ENCODE measurements at places on chromosomes 4 and X.

- H3K4me1 ChIP-seq: peaks cover 2% of the 10 kb centered on the region
- no peaks in the 10 kb centered on the region for H3K36me3 ChIP-seq
- H3K4me3 ChIP-seq: no peak overlapping the region
- H3K27ac ChIP-seq: no peak overlapping the region
Measured at GRCh38 chr4:147610686-147611085, 6.5 kb upstream of the TMEM184C start.

- H3K4me1 ChIP-seq: no peaks in the 10 kb centered on the region
- no peak overlapping the region for H3K27ac ChIP-seq
- H3K36me3 ChIP-seq: no peaks in the 10 kb centered on the region
- DNase-seq: no peak
- H3K27me3 ChIP-seq: no peaks in the 10 kb centered on the region
Measured at GRCh38 chr4:155530857-155531256, 135.8 kb upstream of the GUCY1A1 start.

- H3K27me3 ChIP-seq: peaks cover 9% of the 10 kb centered on the region
- no peak overlapping the region for H3K27ac ChIP-seq
- peaks cover 7% of the 10 kb centered on the region for H3K4me1 ChIP-seq
- no peaks in the 10 kb centered on the region for H3K36me3 ChIP-seq
- no peak overlapping the region for H3K4me3 ChIP-seq
Measured at GRCh38 chr4:8260656-8261111, 8.9 kb upstream of the HTRA3 start.

DNA sequence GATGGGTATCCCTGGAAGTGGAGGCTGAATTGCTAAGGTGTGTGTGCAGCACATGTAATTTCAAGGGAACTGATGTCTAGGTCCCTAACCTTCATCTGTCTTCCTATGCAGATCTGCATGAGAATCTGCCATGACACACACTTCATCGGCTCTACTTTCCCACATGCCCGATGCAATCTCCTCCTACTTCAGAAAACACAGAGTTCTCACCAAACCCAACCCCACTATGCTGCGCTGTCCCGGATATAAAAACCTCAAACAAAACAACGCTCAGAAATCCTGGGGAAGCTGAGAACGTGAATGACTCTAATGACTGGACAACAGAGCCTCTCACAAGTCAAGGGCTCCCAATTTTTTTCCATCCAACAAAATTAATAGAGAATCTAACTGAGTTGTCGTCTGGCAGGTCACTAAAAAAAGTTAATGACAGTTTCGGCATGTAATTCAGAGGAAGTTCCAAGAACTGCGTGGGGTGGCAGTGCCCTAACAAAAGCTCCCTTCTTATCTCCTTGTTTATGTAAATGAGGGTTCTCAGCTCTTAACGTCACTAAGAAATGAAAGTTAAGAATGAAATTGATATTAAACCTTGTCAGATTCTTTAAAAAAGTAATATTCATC is 39.0 kb downstream of the STX18 start:
- H3K36me3 ChIP-seq: no peaks in the 10 kb centered on the region
- no peak for DNase-seq
- no peaks in the 10 kb centered on the region for H3K4me1 ChIP-seq
- no peak overlapping the region for H3K27ac ChIP-seq

DNA sequence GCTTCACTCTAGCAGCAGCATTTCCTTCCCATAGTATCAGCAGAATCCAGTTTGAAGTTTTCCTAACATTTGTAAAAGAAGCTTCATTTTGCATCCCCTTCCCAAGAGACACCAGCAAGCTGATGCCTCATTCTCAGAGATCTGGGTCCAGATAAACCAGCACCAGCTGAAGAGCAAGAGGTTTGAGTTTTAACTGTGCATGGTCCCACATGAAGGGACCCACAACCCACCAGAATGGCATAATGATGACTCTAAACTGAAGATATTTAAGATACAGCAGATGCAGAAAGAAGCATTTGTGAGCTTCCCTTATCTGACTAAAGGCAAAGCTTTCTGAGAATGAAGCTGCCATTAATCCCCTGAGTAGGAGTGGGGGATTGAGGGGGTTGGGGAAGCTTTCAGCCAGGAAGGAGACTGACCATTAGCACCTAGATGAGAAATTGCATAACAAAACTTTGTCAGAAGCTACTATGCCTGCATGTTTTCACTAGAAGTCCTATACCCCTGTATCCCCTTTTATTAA is 18.6 kb downstream of the NUDT6 start:
- no peaks in the 10 kb centered on the region for H3K36me3 ChIP-seq
- no peak for DNase-seq
- H3K27me3 ChIP-seq: no peaks in the 10 kb centered on the region
- peaks cover 2% of the 10 kb centered on the region for H3K4me1 ChIP-seq
- no peak overlapping the region for H3K4me3 ChIP-seq

GRCh38 chr4:100651499-100652175 is 133.8 kb upstream of the EMCN start:
- no peak overlapping the region for H3K27ac ChIP-seq
- no peaks in the 10 kb centered on the region for H3K27me3 ChIP-seq
- no peak overlapping the region for H3K4me3 ChIP-seq
- DNase-seq: no peak
- H3K36me3 ChIP-seq: no peaks in the 10 kb centered on the region
- H3K4me1 ChIP-seq: no peaks in the 10 kb centered on the region

GRCh38 chrX:30627818-30628652 is 25.2 kb upstream of the GK start:
- H3K27me3 ChIP-seq: no peaks in the 10 kb centered on the region
- no peaks in the 10 kb centered on the region for H3K4me1 ChIP-seq
- H3K27ac ChIP-seq: no peak overlapping the region
- no peak for DNase-seq

GRCh38 chr4:181982437-181982836 is 260.8 kb upstream of the TENM3 start:
- peaks cover 17% of the 10 kb centered on the region for H3K4me1 ChIP-seq
- peaks cover 2% of the 10 kb centered on the region for H3K27me3 ChIP-seq
- H3K4me3 ChIP-seq: no peak overlapping the region
- no peak overlapping the region for H3K27ac ChIP-seq

GRCh38 chr4:67593741-67594175 is 35.2 kb downstream of the STAP1 start:
- no peak for DNase-seq
- no peak overlapping the region for H3K27ac ChIP-seq
- H3K4me3 ChIP-seq: no peak overlapping the region
- no peaks in the 10 kb centered on the region for H3K4me1 ChIP-seq
- H3K36me3 ChIP-seq: no peaks in the 10 kb centered on the region
- H3K27me3 ChIP-seq: peaks cover 1% of the 10 kb centered on the region

DNA sequence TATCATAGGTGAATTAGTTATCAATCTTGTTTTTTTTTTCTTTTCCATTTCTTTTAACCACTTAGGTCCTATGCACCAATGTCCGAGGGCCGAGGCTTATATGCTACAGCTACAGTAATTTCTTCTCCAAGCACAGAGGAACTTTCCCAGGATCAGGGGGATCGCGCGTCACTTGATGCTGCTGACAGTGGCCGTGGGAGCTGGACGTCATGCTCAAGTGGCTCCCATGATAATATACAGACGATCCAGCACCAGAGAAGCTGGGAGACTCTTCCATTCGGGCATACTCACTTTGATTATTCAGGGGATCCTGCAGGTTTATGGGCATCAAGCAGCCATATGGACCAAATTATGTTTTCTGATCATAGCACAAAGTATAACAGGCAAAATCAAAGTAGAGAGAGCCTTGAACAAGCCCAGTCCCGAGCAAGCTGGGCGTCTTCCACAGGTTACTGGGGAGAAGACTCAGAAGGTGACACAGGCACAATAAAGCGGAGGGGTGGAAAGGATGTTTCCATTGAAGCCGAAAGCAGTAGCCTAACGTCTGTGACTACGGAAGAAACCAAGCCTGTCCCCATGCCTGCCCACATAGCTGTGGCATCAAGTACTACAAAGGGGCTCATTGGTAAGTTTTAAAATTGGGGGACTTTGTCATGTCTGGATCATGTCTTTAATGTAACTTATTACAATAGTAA is 250.7 kb downstream of the RAPGEF2 start:
- H3K36me3 ChIP-seq: peaks cover 9% of the 10 kb centered on the region
- DNase-seq: no peak
- no peaks in the 10 kb centered on the region for H3K4me1 ChIP-seq
